Amniotic stem cell (primary cell): ENCODE measurements at places on chromosomes 13 and 19.

DNA sequence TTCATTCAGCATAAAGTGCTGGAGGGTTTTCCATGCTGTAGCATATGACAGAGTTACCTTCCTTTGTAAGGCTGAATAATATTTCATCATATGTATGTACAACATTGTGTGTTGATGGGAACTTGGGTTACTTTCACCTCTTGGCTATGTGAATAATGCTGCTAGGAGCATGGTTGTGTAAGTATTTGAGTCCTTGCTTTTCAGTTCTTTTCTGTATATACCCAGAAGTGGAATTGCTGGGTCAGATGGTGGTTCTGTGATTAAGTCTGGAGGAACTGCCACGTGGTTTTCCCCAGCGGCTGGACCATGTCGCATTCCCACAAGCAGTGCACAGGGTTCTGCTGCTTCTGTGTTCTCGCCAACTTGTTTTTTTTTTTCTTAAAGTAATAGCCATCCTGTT lies 101.2 kb upstream of the TEX29 start:
- DNase-seq = no peak

GRCh38 chr19:31098836-31099235 lies 250.4 kb downstream of the TSHZ3 start:
- no peak for DNase-seq

GRCh38 chr13:74171641-74172040 lies 37.4 kb upstream of the KLF12 start:
- no peak for DNase-seq

DNA sequence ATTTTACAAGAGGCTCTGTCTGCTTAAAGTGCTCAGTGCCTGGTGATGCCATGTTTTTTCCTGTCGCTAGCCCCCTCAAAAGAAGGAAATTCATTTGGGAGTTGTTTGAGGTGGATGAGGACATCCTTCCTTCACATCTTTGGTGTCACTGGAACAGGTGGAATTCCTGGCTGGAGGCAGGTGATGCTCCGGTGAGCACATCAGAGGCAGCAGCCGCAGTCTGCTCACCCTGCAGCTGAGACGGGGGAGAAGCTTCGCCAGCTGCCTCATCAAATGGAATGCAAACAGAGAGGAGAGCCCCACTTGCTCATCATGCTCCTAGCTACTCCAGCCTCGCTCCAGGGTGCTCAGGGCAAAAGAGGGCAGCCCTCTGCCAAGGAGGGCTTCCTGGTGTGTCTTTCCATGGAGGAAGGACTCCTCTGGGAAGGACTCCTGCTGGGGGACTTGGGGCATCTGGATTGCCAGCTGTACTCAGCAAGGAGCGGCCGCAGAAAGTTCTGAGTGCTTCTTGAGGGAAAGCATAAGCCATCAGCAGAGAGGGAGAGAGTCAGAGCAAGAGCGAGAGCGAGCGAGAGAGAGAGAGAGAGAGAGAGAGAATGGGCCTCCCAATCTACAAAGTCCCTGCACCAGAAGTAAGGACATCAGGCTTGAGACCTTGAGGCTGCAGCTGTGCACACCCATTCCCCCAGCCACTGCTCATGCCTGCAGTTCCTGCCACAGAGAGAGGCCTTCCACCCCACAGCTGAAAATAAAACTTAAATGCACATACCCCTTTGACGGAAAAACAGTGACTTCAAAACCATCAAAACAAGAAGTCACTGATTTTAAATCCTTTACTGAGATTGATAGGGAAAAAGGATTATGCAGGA lies 74.3 kb upstream of the UBL3 start:
- DNase-seq = no peak

DNA sequence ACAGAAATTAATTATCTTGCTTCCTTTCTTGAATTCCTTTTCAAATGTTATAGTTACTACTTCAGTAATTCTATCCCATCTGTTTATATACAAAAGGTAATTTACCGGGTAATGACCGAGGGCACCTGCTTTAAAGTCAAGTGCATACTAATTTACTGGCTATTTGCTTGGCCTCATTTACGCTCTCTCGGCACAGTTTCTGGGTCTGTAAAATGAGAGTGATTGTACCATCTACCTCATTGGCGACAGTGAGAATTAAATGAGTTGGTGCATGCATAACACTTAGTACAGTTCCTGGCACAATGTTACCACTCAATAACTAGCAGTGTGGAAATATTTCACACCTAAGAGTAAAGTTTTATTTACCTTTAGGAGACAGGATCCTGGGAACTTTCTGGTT lies 111.6 kb downstream of the GGACT start:
- no peak for DNase-seq
